Stimulated activated CD4-positive, alpha-beta T cell treated with anti-CD3 and anti-CD28 coated beads, Interleukin-15, amount 100 ng/mL, for 1 hour (primary cell): ENCODE measurements at places on chromosomes 2 and 18.

DNA sequence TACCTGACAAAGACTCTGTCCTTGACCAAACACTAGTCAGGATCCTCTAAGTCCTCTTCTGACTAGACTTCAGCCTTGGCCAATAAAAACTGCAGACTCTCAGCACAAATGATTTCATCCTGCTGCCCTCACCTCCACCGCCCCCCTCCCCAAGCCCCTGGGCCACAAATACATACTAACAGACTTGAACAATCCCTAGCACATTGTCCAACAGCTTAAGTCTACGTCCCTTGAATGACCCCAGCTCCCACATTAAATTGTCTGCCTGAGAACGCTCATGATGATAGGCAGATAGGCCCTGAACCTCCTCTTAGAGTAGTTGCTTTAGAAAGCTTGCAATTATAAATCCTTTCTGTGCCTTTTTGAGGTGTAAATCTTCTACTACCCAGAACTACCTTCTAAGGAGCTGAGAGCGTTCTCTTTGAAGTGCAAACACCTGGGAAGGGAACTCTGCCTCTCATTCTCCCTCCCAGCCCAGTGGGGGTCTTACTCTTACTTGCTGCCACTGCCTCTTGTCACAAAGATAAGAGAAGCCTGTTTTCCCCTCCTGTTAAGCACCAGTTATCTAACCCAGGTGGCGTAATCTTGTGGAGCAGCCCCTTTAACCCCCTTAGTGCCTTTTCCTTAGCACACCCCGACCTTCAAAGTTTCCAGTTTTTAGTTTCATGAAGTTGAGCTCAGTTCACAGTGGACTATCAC, 1225.6 kb downstream of the LRP1B start:
- no peak for DNase-seq

DNA sequence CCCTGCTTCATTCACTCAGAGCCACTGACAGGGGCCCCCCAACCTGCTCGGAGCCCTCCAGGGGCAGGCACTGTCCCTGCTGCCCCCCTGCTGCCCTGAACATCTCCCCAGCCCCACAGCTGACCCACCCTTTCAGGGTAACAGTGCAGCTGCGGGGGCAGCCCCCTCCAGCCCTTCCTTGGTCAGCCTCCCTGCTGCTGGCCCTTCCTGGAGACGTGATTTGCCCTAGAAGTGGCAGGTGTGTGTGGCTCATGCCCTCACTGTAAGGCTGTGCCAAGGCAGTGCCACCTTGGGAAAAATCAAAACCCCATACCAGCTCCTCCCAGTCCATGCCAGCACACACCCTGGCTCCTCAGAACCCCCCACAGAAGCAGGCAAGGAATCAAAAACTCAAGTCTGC, 184.2 kb upstream of the HDAC4 start:
- DNase-seq: no peak

DNA sequence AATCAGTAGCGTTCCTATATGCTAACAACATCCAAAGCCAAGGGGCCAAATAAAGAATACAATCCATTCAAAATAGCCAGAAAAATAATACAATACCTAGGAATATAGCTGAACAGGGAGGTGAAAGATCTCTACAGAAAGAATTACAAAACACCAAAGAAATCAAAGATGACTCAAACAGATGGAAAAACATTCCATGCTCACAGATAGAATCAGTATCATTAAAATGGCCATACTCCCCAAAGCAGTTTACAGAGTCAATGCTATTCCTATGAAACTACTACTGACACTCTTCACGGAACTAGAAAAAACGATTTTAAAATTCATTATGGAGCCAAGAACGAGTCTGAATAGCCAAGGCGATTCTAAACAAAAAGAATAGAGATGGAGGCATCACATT, 57.4 kb downstream of the CCBE1 start:
- DNase-seq: no peak

DNA sequence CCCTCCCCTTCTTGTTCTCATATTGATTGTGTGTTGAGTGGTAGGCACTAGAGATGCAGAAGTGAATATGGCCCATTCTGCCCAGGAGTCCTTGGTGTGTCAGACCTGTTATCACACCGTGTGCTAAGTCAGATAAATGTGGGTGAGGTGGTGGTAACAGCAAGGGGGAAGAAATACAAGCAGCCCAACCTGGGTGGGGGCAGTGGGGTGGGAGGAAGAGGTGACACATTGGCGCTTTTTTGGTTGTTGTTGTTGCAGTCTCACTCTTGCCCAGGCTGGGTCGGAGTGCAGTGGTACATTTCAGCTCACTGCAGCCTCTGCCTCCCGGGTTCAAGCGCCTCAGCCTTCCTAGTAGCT, 12.8 kb downstream of the B3GNT2 start:
- no peak for DNase-seq

DNA sequence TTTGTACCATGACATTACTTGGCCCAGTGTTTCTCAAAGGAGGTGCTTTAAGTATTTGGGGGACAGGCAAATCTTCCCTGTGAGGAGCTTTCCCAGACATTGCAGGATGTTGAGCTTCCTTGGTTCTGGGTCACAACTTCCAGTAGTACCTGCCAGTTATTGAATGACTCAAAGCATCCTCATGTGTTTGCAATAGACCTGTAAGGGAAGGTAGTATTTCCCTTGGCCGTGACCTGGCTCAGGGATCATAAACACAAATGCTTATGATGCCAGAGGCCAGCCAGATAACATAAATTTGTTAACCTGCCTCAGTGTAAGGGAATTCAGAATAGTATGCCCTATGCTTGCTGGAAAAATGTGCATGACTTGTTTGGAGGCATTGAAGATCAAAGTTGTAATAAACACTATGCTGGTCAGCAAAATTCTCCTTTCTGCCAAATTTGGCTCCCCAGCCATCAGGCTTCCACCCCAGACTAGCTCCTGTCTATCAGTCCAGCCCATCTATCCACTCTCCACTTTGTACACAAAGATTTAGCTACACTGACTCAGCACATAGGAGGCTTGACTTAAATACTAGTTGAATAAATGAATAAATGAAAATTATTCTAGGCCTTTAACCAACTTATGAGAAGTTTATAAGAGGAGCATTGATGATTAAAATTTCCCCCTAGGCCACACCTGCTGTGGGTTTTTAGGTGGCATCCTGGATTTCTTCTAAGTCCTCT, 102.0 kb upstream of the EFEMP1 start:
- DNase-seq: no peak

DNA sequence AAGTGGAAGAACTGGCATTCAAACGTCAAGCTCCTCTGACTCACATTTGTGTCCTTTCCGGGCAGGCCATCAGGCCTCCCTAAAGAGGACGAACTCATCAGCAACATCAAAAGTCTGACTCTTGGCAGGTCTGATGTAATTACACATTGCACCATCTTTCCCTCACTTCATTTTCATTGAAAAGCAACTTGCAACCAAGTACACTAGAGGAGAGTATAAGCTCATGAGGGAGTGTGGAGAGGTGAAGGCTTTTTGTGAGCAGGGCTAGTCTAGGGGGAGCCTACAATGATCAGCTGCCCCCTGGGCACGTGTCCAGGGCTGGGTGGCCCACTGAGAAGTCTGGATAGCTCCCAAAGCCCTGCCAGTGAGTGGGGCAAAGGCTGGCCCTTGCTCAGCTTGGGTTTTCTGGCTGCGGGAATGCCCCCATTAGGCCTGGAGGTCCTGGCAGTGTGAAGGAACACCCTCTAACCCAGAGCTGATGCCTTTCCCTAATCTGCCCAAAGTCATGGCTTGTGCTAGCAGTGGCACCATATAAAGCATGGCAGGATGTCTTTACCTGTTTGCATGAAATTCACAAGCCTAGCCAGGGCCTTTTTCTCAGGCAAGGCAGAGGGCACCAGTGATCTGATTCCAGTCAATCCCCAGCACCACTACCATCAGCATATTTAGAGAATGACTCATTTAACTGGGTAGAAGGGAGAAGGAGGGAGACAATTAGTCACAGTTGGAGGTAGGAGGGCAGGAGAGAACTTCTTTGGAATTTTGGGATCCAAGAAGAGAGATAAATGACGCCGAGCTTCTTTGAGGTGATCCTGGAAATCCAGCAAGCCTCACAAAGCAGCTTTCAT, 8.5 kb upstream of the DAW1 start:
- DNase-seq: no peak

DNA sequence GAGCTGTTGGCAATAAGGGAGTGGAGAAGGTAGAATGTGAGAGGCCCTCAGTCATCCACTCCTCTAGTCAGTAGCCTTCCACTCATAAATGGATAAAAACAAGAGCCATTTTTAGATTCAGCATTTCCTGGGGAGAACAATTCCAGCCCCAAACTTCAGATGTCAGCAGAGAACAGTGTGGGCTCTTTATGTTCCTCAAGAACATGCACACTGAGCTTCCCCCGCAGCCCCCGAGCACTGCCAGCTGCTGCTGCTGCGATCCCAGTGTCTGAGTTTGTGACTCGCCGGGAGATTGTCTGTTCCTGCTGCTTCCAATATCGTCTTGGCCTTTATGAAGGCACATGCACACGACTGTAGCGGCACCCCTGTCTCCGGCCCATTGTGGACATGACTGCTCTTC, 143.7 kb upstream of the CTNNA2 start:
- DNase-seq: no peak

DNA sequence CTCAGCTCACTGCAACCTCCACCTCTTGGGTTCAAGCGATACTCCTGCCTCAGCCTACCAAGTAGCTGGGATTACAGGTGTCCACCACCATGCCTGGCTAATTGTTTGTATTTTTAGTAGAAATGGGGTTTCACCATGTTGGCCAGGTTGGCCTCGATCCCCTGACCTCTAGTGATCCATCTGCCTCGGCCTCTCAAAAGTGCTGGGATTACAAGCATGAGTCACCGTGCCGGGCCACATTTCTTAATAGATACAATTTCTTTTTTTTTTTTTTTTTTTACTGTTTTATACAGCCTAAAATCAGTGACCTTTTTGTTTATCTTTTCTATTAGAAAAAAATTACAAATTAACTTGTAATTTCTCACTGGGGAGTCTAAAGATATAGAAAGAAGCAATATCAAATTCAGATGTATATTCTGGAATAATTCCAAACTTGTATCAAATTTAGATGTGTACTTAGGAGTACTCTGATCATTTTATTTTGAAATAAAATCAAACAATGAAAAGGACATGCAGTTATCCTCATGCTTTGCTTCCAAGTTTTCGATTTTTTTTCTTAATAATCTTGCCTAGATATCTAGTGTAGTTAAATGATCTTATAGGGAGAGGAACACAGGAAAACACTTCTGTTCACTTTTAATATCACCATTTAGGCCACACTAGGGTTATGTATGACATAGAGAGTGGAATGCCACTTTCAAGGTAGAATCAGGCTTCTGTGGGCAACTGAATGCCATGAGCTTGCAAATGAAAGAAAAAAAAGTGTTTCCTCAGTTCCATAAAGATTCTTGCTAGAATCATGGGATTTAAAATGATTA, 1089.3 kb downstream of the SUCLG1 start:
- DNase-seq: no peak

DNA sequence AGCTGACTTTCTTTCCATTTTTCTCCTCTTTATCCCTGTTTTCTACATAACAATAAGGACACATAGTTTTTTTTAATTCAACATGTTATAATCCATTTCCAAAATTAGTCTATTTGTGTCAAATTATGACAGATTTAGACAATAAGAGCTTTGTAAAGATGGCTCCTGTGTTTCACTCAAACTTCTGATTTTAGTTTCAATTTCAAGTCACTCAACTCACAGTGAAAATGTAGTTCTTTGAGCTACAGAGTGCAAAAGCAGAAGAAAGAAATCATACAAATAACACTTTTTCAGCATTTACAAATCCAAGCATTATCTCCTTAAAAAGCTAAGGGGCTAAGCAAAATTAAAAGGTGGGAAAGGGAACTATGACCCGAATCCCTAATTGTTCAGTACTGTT, 340.7 kb upstream of the TRIB2 start:
- DNase-seq: no peak

GRCh38 chr2:41737888-41738287, 309.9 kb upstream of the PKDCC start:
- DNase-seq: no peak

GRCh38 chr2:8984855-8985254, 18.6 kb downstream of the MBOAT2 start:
- no peak for DNase-seq

DNA sequence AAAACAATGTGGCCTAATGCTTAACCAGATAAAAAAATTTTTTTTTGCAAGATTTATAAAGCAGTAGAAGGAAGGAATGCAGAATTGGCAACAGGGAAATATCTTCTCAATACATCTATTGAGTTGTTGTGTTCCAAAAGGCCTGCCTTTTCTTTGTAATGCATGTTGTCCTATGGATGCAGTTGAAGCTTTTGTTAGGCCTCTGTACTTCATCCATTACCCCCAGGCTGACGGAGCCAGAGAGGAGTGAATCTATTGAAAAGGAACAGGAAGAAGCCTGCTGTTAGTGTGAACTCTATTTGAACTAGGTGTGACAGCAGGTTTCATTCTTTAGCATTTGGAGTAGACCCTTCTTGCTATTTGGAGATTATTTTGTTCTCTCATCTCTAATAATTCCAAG, 56.5 kb downstream of the MTX2 start:
- no peak for DNase-seq

GRCh38 chr18:35619464-35619863, 37.9 kb downstream of the GALNT1 start:
- no peak for DNase-seq

DNA sequence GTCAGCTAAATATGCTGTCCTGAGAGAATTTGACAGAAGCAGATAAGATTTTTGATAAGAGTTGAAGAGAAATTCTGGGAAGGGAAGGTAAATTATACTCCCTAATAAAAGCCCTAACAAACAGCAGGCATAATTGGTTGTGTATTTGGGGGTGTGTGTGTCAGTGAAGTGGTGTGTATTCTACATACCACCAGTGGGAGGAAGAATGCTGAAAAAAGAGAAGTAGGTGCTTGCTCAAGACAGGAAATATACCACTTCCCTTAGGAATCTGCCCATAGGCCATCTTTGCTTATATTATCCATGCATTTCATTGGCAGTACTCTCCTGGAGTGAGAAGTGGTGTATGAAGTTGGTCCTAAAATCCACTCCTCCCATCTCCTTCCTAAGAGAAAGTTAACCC, 76.2 kb downstream of the FMNL2 start:
- DNase-seq: no peak

DNA sequence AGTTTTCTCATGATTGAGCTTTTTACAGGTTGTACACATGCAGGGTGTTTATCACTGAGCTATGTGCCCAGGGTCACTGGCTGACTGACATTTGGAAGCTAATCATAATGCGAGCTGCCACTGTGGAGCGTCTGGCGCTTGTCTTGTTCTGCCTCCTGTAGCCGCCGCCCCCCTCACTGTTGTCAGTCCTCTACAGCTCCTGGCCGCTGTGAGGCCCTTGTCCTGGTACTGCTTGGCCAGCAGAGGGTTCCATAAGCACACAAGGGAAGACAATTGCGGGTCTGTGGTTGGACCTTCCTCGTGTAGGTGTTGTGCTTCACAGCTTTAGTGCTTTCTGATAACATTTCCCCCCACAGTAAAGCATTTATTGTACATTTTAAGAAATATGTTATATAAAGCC, 105.6 kb upstream of the LDLRAD4 start:
- DNase-seq: no peak

GRCh38 chr18:49976795-49977560, 163.6 kb upstream of the ACAA2 start:
- no peak for DNase-seq

GRCh38 chr2:68689553-68690537, 44.8 kb upstream of the ARHGAP25 start:
- no peak for DNase-seq

- DNase-seq: no peak
These were observed 28.2 kb upstream of the BIN1 start for GRCh38 chr2:127134833-127135830.
